ENCODE measurements at places on chromosomes 13 and 19. TPM values are rescaled to one million over a fixed set of nuclear protein-coding genes. Genes with fewer than 3 reads are reported as not detected.
A peak's percentile ranks its signal among the peaks of the same experiment; 100 is the strongest.

GRCh38 chr13:95388420-95389079, 87.3 kb upstream of the ABCC4 start:
- H3K27ac ChIP-seq = no peak overlapping the region
- DNase-seq = no peak
- peaks cover 9% of the 10 kb centered on the region for H3K4me1 ChIP-seq
- H3K4me3 ChIP-seq = no peak overlapping the region
- no peaks in the 10 kb centered on the region for H3K36me3 ChIP-seq

- H3K36me3 ChIP-seq = no peaks in the 10 kb centered on the region
- peaks cover 8% of the 10 kb centered on the region for H3K4me1 ChIP-seq
- no peak overlapping the region for H3K27ac ChIP-seq
- H3K27me3 ChIP-seq = no peaks in the 10 kb centered on the region
These were observed 63.1 kb downstream of the SPATA13 start for GRCh38 chr13:24223341-24224231.

DNA sequence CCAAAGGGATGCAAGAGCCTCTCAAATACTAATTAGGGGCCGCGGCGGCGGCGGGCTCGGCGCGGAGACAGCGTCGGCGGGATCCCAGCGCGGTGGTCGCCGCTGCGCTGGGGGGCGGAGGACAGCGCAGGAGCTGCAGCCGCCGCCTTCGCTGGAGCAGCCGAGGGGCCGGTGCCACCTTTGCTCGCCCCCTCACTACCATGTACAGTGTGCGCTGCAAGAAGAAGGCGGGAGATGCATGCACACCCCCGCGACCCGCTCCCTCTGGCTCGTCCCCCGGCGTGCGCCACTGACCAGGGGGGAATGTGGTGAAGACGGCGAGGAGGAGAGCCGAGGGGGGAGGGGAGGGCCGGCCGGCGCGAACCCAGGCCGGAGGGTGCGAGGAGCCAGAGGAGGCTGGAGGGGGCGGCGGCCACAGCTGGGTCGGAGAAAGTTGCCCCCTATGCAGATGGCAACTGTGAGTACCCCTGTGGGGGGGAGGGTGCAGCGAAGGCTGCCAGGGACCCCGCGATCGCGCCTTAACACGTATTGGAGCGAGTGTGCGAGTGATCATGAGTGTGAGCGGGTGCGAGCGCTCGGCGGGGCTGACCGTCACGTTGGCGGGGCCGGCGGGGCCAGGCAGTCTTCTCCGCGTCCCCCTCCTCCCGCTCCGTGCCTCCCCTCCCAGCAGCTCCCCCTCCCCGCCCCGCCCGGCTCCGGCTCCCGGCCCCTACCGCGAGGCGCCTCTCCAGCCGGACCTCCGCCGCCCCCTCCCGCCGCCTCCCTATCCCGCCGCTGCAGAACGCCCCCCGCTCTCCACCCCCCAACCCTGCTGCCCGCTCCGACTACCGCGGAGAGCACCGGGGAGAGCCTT, 808 bp downstream of the SLITRK5 start:
- no peak overlapping the region for H3K27ac ChIP-seq

DNA sequence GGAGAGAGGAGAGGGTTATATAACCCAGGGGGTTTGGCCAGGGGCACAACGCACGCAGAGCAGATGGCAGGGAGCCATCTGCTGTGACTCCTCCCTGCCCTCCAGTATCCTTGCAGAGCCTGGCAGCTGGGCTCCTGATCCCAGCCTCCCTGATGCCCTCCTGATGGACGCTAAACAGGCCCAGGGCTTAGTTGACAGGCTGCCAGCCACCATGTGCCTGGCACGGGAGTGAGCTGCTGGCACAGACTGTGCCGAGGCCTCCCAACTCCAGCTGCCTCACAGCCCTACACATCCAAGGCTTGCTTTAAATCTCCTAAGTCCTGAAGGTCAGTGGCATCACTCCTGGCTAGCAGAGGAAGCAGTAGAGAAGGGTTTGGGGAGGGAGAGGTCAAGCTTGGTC, 16.7 kb downstream of the SYDE1 start:
- peaks cover 14% of the 10 kb centered on the region for H3K4me1 ChIP-seq
- no peak overlapping the region for H3K4me3 ChIP-seq
- peak overlapping the region; percentile 82 for H3K27ac ChIP-seq

DNA sequence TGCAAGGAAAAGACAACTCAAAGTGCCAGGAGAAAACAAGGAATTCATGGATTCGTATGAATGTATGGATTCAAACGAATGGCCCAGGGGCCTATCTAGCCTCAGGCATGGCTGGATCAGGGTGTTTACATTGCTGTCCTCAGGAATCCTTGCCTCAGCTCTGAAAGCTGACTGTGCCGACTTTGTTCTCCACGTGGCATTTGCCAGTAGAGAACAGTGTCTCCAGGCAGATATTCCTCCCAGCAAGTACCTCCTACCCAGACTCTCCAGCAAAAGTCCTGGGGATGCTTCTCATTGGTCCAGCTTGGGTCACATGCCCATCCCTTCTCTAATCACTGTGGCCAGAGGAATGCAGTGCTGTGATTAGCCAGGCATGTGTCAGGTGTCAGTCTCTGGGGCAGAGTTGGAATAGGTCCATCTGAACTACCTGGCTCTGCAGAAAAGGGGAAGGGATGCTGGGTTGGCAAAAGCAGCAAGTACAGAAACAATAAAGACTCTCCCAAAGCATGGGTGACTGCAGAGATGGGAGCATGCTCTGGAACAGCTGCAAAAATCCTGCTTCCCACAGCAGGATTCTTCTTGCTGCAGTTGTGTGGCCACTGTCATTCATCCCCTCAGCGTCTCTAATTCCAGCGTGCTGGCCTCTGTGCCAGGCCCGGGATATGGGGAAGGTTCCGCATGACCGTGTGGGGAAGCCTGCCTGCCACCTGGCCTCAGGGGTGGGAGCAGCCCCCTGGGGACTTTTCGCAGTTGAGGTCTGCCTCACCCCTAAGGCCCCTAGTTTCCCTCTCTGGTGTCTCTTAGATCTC, 30.0 kb downstream of the CCNE1 start:
- H3K4me3 ChIP-seq = no peak overlapping the region
- H3K4me1 ChIP-seq = peaks cover 15% of the 10 kb centered on the region

- DNase-seq = no peak
- no peaks in the 10 kb centered on the region for H3K4me1 ChIP-seq
- no peaks in the 10 kb centered on the region for H3K36me3 ChIP-seq
- H3K4me3 ChIP-seq = no peak overlapping the region
- H3K27ac ChIP-seq = no peak overlapping the region
These were observed 196.8 kb downstream of the KLF12 start for GRCh38 chr13:73937441-73937840.

DNA sequence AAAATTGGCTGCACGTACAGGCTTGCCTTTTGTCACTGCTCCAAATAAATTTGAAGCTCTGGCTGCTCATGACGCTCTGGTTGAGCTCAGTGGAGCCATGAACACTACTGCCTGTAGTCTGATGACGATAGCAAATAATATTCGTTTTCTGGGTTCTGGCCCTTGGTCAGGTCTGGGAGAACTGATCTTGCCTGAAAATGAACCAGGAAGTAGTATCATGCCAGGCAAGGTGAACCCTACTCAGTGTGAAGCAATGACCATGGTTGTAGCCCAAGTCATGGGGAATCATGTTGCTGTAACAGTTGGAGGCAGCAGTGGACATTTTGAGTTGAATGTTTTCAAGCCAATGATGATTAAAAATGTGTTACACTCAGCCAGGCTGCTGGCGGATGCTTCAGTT, 16.1 kb upstream of the AKAP11 start:
- no peaks in the 10 kb centered on the region for H3K4me1 ChIP-seq
- no peaks in the 10 kb centered on the region for H3K36me3 ChIP-seq

- no peaks in the 10 kb centered on the region for H3K4me1 ChIP-seq
- H3K27ac ChIP-seq = no peak overlapping the region
- H3K36me3 ChIP-seq = no peaks in the 10 kb centered on the region
- H3K27me3 ChIP-seq = no peaks in the 10 kb centered on the region
- no peak for DNase-seq
- no peak overlapping the region for H3K4me3 ChIP-seq
These were observed 71.8 kb downstream of the PTPRS start for GRCh38 chr19:5268801-5269200.

DNA sequence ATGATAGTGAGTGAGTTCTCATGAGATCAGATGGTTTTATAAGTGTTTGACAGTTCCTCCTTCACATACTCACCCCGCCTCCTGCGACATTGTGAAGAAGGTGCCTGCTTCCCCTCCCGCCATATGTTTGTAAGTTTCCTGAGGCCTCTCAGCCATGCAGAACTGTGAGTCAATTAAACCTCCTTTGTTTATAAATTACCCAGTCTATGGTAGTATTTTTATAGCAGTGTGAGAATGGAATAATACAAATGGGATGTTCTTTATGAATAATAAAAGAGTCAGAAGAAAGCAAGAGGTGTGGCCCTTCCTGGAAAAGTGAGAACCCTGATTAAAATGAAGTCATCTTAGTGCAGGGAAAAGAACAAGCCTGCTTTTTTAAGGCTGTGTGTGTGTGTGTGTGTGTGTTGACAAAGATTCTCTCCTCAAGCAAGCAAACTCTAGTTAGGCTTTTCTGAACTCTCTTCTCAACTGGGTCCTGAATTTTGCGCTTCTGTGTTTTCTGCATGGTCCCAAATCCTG, 18.8 kb upstream of the ARGLU1 start:
- no peak overlapping the region for H3K4me3 ChIP-seq
- no peak for DNase-seq
- H3K27me3 ChIP-seq = no peaks in the 10 kb centered on the region
- H3K4me1 ChIP-seq = no peaks in the 10 kb centered on the region
- H3K36me3 ChIP-seq = no peaks in the 10 kb centered on the region
- H3K27ac ChIP-seq = no peak overlapping the region

- H3K4me3 ChIP-seq = no peak overlapping the region
- no peaks in the 10 kb centered on the region for H3K4me1 ChIP-seq
- no peak for DNase-seq
- H3K27me3 ChIP-seq = no peaks in the 10 kb centered on the region
- H3K27ac ChIP-seq = no peak overlapping the region
These were observed 43.0 kb upstream of the C13orf42 start for GRCh38 chr13:51154029-51154555.

- DNase-seq = no peak
- H3K36me3 ChIP-seq = no peaks in the 10 kb centered on the region
- peaks cover 14% of the 10 kb centered on the region for H3K4me1 ChIP-seq
- H3K27ac ChIP-seq = peak overlapping the region; percentile 96
These were observed 262 bp downstream of the COX7A1 start for GRCh38 chr19:36152019-36152351.

DNA sequence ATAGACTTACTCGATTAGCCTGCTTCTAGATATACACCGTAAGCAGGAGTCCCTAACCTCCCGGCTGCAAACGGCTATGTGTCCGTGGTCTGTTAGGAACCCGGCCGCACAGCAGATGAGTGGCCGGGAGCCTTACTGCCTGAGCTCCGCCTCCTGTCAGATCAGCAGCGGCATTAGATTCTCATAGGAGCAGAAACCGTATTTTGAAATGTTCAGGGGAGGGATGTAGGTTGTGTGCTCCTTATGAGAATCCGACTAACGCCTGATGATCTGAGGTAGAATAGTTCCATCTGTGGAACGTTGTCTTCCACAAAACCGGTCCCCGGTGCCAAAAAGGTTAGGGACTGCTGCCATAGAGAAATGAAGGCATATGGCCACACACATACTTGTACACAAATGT, 1491.9 kb downstream of the SLITRK5 start:
- H3K36me3 ChIP-seq = no peaks in the 10 kb centered on the region
- H3K4me3 ChIP-seq = peak overlapping the region; percentile 32
- DNase-seq = peak; percentile 31
- H3K27me3 ChIP-seq = no peaks in the 10 kb centered on the region

- H3K36me3 ChIP-seq = no peaks in the 10 kb centered on the region
- H3K27me3 ChIP-seq = no peaks in the 10 kb centered on the region
- H3K4me3 ChIP-seq = no peak overlapping the region
- H3K27ac ChIP-seq = no peak overlapping the region
- H3K4me1 ChIP-seq = no peaks in the 10 kb centered on the region
These were observed 171.5 kb upstream of the IRS2 start for GRCh38 chr13:109957875-109958274.

GRCh38 chr13:77300176-77301037, 26.5 kb downstream of the MYCBP2 start:
- no peaks in the 10 kb centered on the region for H3K36me3 ChIP-seq
- no peak for DNase-seq
- H3K27ac ChIP-seq = peak overlapping the region; percentile 26
- H3K4me1 ChIP-seq = peaks cover 22% of the 10 kb centered on the region
- H3K4me3 ChIP-seq = no peak overlapping the region

DNA sequence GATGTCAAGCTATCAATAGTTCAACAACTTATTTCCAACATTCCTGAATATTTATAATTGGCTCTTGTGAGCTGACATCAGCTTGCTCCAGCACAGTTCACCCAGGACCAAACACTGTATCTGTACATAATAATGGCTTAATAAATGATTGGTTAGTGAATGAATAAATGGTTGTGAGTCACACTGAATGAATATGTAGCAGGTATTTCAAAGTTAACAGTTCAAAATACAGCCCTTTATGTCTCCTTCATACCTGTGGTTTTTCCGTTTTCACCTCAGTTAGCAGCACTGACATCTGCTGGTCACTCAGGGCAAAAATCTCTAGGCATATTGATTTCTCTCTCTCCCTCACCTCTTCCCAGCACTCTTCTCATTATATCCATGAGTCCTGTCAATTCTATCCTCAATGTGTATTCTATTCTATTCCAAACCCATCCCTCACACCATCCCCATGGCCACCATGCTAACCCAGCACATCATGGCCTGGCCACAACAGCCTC, 76.3 kb downstream of the PEG3 start:
- H3K36me3 ChIP-seq = no peaks in the 10 kb centered on the region
- H3K27me3 ChIP-seq = no peaks in the 10 kb centered on the region
- no peak for DNase-seq
- H3K4me3 ChIP-seq = no peak overlapping the region

- no peaks in the 10 kb centered on the region for H3K27me3 ChIP-seq
- H3K4me1 ChIP-seq = peaks cover 2% of the 10 kb centered on the region
- peak; percentile 60 for DNase-seq
- H3K36me3 ChIP-seq = no peaks in the 10 kb centered on the region
- H3K4me3 ChIP-seq = no peak overlapping the region
These were observed 27.8 kb upstream of the MIER2 start for GRCh38 chr19:372306-372890.

DNA sequence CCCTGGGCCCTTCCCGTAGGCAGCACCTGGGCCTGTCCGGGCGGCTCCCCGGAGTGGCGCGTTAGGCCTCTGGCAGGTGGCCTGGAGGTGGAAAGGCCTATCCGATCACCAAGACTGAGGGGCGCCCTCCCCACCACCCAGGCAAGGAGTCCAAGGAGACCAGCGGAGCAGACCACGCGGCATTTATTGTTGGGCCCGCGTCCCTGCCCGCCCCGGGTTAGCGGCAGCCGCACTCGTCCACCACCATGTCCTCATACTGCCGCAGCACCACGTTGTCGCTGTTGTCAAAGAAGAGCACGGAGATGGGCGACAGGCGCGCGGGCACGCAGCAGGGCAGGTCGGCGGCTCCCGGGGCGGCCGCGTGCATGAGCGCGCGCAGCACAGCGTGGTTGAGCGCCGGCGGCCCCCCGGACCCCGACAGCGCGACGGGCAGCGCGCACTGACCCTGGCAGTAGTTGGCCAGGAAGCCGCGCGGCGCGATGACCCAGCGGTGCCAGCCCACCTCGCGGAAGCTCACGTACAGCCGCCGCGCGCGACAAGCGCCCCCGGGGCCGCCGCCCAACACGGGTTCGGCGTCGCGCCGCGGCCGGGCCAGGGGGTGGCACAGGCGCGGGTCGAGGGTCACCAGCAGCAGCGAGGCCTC, 27.5 kb downstream of the CERS1 start:
- no peaks in the 10 kb centered on the region for H3K27me3 ChIP-seq
- no peaks in the 10 kb centered on the region for H3K36me3 ChIP-seq
- H3K27ac ChIP-seq = no peak overlapping the region
- peaks cover 15% of the 10 kb centered on the region for H3K4me1 ChIP-seq
- no peak for DNase-seq

PSG6 gene
- total RNA-seq = not detected

GPR12 gene
- not detected for total RNA-seq

EPSTI1 gene
- 9.6 TPM for total RNA-seq

SGCG gene
- 1.5 TPM for total RNA-seq

PARP4 gene
- 37.9 TPM for total RNA-seq

CGB3 gene
- not detected for total RNA-seq

PROZ gene
- total RNA-seq = 0.81 TPM

NXNL1 gene
- total RNA-seq = not detected

COG3 gene
- total RNA-seq = 39.6 TPM

DPP9 gene
- 65.1 TPM for total RNA-seq
